Stimulated activated CD8-positive, alpha-beta memory T cell treated with anti-CD3 and anti-CD28 coated beads, Interleukin-2, amount 100 ng/mL, for 1 hour (primary cell): ENCODE measurements at places on chromosomes 2 and 18.

DNA sequence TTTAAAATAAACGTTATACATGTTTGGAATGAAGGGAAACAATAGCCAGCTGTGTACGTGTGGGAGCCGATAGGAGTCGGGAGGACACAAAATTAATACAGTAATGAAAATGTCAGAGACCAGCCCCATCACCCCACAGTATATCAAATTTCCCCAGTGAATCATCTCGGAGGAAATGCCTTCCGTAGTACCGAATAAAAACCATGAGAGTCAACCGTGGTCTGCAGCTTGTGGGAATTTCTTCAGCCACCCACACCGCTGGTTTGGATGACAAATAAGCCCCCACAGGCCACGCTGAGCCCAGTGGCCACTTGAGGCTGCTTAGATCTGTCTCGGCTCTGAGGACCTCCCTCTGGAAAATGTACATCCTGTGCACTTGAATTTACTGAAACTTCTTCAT, 133.7 kb downstream of the COL6A3 start:
- DNase-seq: no peak

- no peak for DNase-seq
Observed at GRCh38 chr2:7011356-7012083, 94.3 kb downstream of the RNF144A start.

GRCh38 chr2:223529696-223530095, 72.5 kb downstream of the SCG2 start:
- no peak for DNase-seq

- DNase-seq: no peak
Observed at GRCh38 chr18:62767321-62767720, 52.0 kb downstream of the PHLPP1 start.

- no peak for DNase-seq
Observed at GRCh38 chr2:38113051-38113450, 37.1 kb upstream of the CYP1B1 start.

- DNase-seq: no peak
Observed at GRCh38 chr2:200828572-200829257, 17.0 kb downstream of the BZW1 start.

- DNase-seq: no peak
Observed at GRCh38 chr2:232927793-232928550, 57.9 kb downstream of the SNORC start.

- no peak for DNase-seq
Observed at GRCh38 chr2:75707901-75708300, 2.8 kb downstream of the GCFC2 start.

- no peak for DNase-seq
Observed at GRCh38 chr2:219628235-219628985, 980 bp downstream of the SLC4A3 start.
